ENCODE measurements at places on chromosomes 3 and 15.

DNA sequence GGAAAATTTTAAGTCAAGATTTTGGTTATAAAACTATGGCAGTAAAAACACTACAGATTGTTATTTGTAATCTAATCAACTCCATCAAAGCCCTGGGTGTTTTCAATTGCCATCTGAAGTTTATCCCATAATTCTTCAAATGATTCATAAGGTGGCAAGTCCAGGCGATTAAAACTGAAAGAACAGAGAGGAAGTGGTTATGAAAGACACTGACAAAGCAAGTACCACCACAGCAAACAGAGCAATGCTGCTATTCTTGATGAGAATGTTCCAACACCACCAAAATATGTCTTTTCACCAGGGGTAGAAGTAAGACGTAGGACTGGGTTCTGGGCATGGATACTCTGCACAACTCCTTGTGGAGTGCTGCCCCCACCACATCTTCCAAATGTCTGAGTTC, 86.9 kb upstream of the PRTG start:
- no peak for DNase-seq

DNA sequence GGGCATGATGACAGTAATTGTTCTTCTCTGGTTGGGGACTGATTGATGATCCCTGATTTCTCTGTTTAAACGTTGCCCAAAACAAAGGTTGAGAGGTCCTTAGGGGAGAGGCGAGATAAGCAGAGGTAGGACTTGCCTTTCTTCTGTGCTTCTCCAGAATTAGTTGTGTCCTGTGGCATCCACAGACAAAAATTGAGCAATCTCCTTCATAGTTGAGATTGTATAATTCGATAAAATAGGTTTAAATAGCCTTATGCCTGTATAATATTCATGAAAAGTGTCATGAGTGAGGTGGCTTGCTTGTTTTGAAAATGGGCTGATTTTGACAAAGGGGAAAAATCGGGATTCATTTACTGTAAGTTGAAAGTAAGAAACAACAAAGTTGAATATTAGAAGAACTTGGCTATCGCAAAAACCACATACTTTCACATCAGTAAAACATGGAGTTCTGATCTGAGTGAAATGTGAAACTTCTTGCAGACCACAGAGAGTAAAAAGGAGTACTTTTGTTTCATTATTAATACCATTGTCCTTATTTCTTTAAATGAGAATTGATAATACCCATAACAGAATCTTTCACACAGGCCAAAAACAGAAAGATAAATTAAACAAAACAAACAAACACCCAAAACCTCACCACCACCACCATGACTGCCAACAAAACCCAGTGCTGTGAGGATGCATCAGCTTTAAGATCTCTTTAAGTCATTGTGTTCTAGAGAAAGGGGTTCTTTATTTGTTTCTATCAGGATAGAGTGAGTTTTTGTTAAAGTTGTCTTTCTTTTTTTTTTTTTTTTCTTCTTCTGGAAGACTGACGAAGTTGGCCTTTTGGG, 155.7 kb downstream of the LPP start:
- DNase-seq = no peak

GRCh38 chr3:134627831-134628230, 23.0 kb downstream of the KY start:
- DNase-seq = no peak

- DNase-seq = no peak
Observed at GRCh38 chr15:64774037-64774628, 1.3 kb downstream of the RBPMS2 start.

All from type B pancreatic cell (in vitro differentiated cells).